Activated CD8-positive, alpha-beta T cell treated with anti-CD3 and anti-CD28 coated beads for 36 hours (primary cell): ENCODE measurements at places on chromosomes 6 and 20.
A peak's percentile ranks its signal among the peaks of the same experiment; 100 is the strongest.

GRCh38 chr6:168468045-168468444, 27.1 kb downstream of the SMOC2 start:
- DNase-seq = no peak

- DNase-seq = no peak
Measured at GRCh38 chr6:75746221-75746620, 2.8 kb upstream of the MYO6 start.

DNA sequence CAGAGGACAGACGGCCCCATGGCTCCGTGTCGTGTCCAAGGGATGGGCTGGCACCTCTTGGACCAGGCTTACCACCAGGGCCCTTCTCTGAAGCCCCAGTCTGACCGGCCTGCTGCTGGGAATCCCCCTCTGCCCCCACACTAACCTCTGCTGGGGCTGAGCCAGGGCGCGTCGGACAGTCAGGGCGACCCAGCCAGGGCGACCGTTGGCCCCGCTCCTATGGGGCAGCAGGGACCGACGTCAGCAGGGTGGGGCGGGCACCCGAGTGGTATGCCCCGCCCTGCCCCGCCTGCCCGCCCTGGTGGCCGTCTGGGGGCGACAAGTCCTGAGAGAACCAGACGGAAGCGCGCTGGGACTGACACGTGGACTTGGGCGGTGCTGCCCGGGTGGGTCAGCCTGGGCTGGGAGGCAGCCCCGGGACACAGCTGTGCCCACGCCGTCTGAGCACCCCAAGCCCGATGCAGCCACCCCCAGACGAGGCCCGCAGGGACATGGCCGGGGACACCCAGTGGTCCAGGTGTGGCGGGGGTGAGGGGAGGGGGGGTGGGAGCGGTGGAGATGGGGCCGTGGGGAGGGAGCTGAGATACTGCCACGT, at the start of gene SLC17A9:
TSS of gene SLC17A9 (plus strand) at position 337 of the 595 bp plus-strand sequence. CDS start at position 459, 122 bp downstream.
- DNase-seq = peak; percentile 88

DNA sequence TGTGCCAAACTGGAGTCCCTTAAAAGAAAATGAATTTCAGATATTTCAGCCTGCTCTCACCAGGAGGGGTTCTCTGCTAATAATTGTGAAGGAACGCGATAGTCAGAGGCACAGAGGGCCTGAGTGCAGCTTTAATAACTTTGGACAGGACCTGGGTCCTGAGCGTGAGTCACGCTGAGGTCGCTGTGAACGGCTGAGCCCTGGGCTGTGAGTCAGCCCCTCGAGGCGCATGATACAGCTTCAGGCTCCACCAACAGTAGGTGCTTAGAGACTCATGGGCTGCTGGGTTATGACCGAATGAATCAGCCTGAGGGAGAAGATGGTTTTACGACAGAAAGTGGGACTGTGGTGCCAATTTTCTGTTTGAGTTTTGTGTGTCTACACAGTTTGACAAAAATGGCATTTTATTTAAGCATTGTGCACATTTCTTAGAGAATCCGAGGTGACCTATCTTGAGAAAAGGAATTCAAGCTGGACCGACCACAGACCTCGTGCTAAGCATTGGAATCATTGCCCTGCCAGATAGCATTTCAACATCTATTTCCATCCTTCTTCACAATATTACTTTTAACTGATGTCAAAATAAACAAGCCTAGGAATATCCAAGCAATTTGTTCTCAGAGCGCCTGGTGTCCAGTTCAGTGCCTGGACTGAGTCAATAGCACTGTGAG, 183.0 kb downstream of the THBS2 start:
- no peak for DNase-seq

DNA sequence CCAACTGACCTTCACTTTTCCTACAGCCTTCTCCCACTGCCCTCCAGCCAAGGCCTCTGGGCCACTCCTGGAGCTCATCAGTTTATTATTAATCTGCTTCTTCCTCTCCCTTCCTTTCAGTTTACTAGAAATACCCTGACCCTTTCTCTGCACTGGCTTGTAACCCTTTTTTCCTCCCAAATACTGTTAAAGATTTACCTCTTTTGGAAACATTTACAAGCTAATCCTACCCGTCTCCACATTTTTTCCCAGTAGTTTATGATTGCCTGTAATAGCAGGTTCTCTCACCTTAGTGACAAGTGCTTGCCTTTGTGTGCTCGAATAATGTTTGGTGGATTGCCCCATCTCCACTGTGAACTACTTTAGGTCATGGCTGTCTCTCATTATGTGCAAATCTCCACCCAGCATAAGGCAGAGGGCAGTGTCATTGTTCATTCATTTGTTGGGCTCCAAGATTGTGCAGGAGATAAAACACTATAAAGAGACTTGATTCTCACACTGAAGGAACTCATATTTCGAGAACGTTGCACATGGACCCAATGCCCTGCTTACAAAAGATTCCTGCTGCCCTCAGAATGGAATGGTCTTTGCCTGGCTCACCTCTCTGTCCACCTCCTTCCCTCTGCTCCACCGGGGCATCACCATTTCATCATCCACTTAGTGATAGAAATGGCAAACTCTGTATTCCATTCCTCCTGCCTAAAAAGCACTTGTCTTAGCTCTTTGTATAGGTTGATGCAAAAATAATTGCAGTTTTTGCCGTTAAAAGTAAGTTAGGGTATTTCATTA, 491.1 kb downstream of the UTRN start:
- no peak for DNase-seq

- DNase-seq = no peak
Measured at GRCh38 chr6:57432919-57433684, 115.7 kb downstream of the PRIM2 start.

DNA sequence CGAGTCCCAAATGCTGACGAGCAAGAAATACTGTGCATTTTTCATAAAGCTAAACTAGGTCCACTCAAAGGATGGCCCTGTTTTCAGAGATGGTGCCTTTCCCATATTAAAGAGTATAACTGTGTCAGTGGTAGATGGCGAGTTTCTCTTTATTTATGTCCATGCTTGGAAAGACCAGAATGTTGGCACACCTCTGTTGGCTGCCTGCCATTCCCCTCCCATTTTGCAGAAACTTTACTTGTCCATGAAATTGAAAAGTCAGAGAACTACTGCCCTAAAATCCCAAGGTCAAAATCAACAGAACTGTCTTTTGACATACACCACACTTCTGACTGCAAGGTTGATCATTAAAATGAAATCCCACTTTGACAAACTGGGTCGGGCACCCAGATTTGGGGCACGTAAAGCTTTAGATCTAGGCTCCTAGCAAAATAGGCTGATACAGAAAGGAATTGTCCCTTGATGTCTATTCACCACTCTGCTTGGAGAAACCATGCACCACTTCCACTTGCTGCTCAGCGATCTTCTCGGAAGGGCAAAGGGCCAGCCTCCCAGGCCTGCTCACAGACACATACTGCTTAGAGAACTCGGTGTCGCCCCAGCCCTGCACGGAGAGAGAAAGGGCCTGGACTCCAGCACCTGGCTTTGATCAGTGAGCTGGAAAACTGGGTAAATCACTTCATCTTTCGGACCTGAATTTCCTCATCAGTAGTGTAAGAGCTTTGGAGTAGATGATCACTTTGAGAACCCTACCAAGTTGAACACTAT, 130.0 kb downstream of the AGPAT4 start:
- DNase-seq = no peak

GRCh38 chr6:90072501-90072900, 178.2 kb downstream of the GJA10 start:
- DNase-seq = no peak

DNA sequence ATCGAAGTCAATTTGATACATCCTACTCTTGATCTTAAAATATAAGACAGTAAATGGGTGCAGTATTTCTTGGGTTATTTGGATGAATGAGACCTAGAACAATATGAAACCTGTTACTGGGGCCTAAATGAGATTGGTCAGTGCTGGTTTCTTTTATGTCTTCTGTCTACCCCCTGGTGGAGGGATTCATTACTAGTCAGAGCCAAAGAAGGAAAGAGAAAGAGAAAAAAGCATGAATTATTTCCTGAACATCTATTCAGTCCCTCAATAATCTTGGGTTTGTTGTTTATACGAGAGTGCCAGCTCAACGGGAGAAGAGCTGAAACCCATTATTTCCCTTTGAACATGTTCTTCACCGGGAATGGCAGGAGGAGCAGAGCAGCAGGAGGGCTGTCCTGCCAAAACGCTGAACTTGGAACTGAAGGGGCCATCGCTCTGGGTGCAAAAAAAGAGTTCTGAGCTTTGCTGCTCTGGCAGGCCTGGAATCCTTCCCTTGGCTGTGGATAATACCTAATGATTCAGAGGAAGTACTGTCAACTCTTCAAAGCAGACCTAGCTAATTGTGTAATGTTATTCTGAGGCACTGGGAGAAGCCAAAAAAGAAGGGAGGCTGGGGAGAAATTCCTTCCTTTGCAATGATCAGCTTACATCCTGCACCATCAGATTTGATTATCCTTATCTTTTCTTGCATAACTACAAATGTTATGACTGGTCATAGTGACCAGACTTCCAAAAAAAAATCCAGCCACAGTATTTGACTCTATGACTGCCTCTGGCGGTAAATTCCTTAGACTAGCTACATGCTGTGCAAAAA, 72.0 kb downstream of the BLOC1S5 start:
- DNase-seq = no peak

DNA sequence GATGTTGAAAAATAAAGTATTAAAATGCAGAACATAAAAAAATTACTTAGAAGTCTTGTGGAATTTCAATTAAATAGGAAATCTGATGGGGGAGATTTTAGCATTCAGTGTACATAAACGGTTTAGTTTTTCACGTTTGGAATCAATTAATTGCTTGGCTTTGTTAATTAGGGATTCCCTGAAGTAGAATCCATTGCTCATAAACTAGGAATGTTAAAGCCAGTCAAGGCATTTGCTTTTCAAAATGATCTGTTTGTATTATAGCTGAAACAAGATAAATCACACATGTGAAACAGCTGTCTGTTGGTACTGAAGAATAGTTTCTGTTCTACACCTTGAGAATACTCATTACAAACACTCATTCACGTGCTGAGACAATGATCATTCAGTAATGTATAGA, 297.9 kb downstream of the TBC1D7 start:
- no peak for DNase-seq

DNA sequence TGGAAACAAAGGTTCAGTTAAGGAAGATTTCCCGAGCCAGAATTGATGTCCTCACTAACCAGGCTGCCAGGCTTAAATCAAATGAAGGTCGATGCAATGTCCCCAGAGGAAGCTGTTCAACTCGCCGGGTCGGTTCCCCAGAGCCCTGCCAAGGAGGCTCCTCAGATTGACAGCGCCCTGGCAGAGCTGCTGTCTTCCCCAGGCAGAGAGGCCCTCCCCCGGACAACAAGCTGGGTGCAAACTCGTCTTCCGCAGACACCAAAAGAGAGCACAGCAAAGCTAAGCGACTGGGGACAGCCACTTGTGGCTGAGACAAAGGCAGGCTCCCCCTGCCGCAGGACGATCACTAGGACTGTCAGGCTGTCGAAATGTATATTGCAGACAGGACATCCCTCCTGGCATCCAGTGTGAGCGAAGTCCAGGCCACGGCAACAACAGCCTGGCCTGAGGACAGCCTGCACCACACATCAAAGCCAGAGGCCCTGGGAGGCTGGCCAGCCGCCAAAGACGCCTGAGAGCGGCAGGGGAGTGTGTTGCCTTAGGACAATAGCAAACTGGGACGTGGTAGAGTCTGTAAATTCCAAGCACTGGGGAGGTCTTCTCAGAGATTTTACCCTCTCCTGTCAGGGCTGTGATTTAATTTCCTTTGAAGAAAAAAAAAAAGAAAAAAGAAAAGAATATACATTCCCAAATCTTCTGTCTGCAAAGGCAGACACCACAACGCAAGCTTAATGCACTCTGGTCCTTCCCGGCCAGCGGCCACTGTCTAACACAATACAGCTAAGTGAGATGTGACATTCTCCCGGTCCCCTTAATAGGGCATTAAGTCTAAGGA, 99.1 kb downstream of the HIVEP2 start:
- peak; percentile 71 for DNase-seq

- no peak for DNase-seq
Measured at GRCh38 chr20:59779656-59780380, 153.6 kb downstream of the SYCP2 start.

DNA sequence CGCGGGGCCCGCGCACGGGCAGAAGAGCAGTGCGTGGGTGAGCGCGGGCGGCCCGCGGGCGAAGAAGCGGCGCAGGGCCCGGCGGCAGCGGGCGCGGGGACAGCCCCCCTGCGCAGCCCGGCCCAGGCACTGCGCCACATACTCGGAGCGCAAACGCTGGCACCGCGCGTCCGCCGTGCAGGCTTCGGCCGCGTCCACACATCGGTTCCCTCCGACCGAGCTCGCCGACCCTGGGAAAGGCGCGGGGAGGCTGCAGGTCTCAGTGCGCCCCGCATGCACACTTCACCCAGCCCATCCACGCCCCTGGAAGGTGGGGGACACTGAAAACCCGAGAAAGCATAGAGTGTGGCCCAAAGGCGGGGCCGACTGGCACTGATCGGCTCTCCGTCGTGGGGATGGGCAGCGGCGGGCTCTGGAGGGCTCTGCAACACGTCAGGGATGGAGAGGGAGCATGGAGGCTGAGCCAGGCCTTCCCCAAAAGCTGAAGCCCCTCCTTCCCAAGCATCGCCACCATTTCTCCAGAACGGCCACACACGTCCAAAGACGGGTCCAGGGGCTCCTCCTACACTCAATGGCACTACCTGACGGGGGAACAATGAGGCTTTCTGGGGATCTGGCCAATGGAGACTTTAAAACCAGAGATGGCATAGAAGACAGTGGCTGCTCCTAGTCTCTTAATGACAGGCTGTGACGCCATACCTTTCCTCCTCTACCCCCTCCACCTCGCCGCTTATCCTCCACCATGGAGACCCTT, 2.0 kb downstream of the GFRA4 start:
- no peak for DNase-seq

GRCh38 chr6:23633996-23634395, 492.0 kb upstream of the NRSN1 start:
- no peak for DNase-seq

DNA sequence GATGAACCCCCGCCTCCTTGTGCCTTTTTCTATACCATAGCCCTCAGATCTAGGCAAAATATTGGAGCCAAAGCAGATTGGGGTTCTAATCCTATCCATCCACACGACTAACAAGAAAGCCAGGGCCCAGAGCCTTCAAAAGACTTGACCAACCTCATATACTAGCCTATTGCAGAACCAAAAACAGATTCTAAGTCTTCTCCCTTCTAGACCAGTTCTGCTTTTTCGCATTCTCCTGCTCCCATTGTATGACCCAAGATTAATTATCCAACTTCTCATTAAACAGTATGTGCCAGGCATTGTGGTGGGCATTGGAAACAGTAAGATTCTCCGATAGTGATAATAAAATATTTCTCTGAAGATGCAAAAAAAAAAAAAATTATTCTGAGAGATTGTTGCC, 113.7 kb upstream of the JARID2 start:
- no peak for DNase-seq

- DNase-seq = no peak
Measured at GRCh38 chr20:21189761-21190523, 64.1 kb downstream of the KIZ start.

- no peak for DNase-seq
Measured at GRCh38 chr6:87561017-87561416, 28.8 kb downstream of the RARS2 start.
